ENCODE measurements at places on chromosomes 7 and 10.
A peak's percentile ranks its signal among the peaks of the same experiment; 100 is the strongest.

GRCh38 chr10:49273626-49274025, 25.3 kb upstream of the C10orf71 start:
- peak; percentile 53 for DNase-seq

DNA sequence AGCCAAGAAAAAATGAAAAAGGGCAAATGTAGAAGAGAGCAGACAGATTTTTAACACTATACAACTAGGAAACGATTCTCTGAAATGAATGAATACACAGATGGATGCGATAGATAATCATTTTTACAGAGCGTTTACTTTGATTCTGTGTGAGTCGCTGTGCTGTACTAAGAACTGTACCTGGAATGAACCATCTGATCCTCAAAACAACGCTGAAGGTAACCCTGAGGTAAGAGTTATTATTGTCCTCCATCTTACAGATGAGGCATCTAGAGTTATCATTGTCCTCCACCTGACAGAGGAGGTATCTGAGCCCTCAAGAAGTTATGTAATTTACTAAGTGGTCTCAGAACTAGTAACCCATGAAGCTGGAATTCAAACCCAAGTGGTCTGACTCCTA, 80.2 kb downstream of the CHCHD3 start:
- DNase-seq = no peak

GRCh38 chr7:147298611-147299043, 1182.0 kb downstream of the CNTNAP2 start:
- no peak for DNase-seq

GRCh38 chr7:93973134-93973533, 31.0 kb downstream of the BET1 start:
- DNase-seq = no peak

GRCh38 chr7:22386206-22386858, 29.4 kb upstream of the RAPGEF5 start:
- DNase-seq = no peak

Data from osteocyte (in vitro differentiated cells).